ENCODE measurements at places on chromosomes 12 and 14.

- DNase-seq = peak; percentile 89
These were observed 43.7 kb downstream of the KDM2B start for GRCh38 chr12:121536899-121537813.

- no peak for DNase-seq
These were observed 13.0 kb downstream of the KRT7 start for GRCh38 chr12:52245962-52246569.

GRCh38 chr12:108495054-108495453 lies 20.0 kb upstream of the FICD start:
- no peak for DNase-seq

DNA sequence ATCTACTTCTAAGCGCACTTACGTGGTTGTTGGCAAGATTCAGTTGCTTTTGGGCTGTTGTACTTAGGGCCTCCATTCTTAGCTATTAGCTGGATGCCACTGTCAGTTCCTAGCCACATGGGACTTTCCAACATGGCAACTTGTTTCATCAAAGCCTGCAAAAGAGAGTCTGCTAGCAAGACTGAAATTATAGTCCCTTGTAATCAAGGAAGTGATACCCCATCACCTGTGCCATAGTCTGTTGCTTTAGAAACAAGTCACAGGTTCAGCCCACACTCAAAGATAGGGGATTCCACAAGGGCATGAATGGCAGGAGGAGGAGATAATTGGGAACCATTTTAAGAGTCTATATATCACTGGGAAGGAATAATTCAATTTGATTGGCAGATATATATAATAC lies 27.1 kb upstream of the SLC17A8 start:
- no peak for DNase-seq

DNA sequence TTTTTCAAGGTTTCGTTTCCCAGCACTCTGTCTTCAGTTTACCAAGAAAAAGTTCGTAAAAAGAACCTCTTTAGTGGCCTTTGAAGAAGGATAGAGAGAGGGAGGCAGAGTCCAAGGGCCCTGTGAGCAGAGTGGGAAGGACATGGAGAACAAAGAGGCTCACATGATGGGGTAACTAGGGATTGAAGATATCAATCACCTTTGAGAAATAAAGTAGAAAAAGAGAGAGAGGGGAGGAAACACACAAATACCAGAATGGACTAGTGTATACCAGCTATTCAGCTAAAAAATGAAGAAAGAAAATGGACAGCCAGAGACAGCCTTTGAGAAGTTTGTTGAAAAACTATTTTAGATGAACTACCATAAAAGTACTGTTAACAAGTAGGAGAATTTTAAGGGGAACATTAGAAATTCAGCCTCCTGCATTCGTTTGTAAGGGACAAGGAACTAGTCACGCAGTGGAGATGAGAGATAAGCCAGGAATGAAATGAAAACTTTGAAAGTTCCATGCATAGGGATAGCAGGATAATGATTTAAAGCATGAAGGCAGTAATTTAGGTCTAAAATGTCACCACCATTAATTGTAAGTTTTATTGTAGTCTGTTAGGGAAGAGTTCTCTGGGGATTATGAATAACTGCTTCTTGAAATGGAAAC lies 82.1 kb downstream of the SPTSSA start:
- no peak for DNase-seq

DNA sequence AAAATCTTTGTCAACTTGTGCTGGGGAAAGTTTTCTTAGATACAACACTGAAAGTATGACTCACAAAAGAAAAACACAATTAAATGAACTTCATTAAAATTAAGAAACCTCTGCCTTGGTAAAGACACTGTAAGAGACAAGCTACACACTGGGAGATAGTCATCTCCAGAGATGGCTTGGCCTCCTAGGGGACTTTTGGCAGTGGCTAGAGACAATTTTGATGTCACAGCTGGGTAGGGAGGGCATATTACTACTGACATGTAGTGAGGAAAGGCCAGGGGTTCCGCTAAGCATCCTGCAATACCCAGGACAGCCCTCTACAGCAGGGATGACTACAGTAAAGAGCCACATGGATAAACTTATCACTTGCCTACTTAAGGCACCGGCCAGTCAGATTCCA lies 8.7 kb upstream of the RNASE4 start:
- DNase-seq = no peak

- no peak for DNase-seq
These were observed 25.6 kb upstream of the FGF6 start for GRCh38 chr12:4471256-4471655.

- DNase-seq = no peak
These were observed 27.8 kb downstream of the EID3 start for GRCh38 chr12:104331376-104331775.

DNA sequence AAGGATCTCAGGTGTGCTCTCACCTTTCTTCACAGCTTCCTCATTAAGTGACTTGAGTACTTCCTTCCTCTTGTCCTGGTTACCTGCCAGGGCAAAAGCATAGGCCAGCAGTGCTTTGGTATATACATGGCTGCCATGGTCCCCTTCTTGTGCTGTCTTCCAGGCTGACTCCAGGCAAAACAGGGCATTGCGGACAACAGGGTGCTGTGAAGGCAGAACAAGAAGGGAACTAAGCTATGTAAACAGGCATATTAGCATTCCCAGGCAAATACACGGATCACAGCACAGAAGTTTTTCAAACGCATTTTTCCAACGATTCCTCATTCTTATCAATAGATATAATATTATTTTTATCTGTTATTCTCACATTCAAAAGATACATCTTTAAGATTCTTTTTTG lies 39.0 kb downstream of the A2M start:
- no peak for DNase-seq

DNA sequence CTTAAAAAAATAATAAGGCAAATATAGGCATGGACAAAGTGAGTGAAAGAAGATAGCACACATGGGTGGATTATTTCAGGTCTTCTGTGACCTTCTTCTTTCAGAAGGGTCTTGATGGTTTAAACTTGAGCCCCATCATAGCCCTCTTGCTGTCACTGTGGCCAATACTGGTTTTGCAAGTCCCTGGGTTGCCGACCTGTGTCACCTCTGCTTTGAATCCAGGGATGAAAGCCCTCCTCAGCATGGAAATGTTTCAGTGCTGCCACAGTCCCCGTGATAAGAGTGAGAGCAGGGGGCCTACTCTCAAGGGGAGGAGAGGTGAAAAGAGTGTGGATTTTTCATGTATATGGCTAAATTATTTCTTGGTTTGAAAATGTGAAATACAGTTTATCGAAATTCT lies 30.2 kb upstream of the ATF1 start:
- no peak for DNase-seq

DNA sequence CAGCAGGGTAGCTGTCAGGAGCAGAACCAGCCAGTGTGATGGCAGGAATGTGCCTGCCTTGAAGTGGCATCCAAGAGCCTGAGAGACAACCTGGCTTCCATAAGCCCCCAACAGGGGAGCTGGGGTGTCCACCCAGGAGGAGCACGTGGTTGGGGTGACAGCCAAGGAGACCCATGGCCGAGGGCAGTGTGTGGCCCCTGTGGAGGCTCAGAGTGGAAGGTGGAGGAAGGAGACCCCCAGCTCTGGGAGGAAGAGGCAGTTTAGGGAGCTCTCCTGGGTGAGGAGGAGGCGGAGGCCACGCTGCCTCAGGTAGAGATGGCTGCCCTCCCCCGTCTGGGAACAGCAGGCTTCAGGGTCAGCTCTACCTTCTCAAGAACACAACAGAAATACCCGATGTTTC lies 147.0 kb downstream of the CALM1 start:
- no peak for DNase-seq

DNA sequence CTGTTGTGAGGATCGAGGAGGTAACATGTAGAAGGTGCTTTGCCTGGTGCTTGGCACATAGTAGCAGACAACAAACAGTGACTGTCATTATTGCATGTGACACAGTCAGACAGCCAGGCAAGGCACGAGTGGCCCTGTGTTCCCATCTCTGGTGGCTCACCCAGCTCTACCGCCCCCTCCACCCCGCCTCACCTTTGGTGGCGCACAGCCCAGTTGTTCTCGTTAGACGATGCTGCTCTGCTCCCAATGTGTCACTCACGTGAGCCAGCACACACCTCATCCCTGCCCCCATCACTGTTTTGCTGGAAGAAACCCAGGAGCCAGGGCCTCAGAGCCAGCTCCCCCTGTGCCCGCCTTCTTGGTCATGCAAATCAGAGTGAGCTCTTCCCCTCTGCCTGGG lies 113.3 kb downstream of the CALM1 start:
- no peak for DNase-seq

- no peak for DNase-seq
These were observed 177.7 kb upstream of the RGS6 start for GRCh38 chr14:71754422-71755095.

GRCh38 chr12:14961466-14962152 lies at the start of gene ARHGDIB:
ARHGDIB (minus strand) TSS chr12:14961601; CDS start chr12:14950712, 10,889 bp downstream.
- DNase-seq = no peak

DNA sequence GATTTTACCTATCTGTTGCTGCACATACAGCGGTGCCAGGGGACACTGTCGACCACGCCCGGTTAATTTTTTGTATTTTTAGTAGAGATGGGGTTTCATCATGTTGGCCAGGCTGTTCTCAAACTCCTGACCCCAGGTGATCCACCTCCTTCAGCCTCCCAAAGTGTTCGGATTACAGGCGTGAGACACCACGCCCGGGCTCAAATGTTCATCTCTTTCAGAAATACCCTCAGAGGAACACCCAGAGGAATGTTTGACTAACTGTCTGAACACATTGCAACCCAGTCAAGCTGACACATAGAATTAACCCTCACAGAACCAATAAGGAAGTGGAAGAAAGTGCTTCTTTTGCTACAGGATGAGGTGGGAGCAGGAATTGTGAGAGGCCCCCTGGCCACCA lies 15.0 kb upstream of the ETFBKMT start:
- no peak for DNase-seq

DNA sequence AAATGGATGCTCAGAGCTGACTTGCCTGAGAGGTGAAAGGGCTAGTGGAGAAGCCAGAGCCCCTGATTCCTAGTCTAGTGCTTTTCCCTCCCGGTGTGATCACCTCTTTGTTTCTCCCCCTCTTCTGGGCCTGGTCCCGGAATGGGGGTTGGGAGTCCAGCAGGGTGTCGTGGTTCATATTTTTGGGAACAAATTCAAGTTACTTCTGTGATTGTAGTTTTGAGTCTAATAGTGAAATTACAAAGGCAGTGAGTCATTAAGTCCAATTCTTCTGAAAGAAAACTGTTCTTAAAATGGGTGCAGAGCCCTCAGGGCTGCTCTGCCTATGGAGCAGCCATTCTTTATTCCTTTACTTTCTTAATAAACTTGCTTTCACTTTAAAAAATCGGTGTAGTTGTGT lies 7.6 kb downstream of the SUSD6 start:
- DNase-seq = no peak

- DNase-seq = no peak
These were observed 998.3 kb downstream of the SLC16A7 start for GRCh38 chr12:60594035-60594711.

- DNase-seq = no peak
These were observed 44.6 kb upstream of the NPFF start for GRCh38 chr12:53551889-53552291.

Data from left hindlimb (tissue), 1 donor.